NCI-H1930 (cell line): ENCODE measurements at places on chromosomes 12 and 14.

GRCh38 chr12:45232146-45232755 is 16.4 kb downstream of the ANO6 start:
- no peak for DNase-seq

DNA sequence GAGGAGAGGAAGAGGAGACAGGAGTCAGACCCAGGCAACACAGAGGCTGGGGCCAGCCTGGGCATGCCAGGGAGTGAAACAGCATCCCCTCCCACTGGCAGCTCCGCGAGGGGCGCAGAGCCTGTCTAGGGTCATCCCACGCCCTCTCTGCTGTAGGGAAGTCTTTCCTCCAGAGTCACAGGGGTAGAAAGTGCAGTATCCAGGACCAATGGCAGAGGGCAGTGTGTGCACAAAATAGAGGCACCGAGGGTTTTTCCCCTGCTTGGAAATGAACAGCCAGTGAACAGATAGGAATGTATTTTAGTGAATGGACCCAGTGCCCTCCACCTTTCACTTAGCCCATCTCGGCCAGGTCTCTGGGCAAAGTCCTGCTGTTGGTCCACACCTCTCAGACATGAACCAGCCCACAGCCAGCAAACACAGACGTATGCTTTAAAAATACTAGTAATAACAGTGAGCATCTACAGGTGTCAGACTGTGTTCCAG is 9.4 kb upstream of the KRT74 start:
- peak; percentile 17 for DNase-seq

GRCh38 chr14:67623114-67623513 is 3.4 kb downstream of the ARG2 start:
- no peak for DNase-seq

GRCh38 chr14:99389174-99389826 is 91.4 kb downstream of the SETD3 start:
- DNase-seq, result no peak

DNA sequence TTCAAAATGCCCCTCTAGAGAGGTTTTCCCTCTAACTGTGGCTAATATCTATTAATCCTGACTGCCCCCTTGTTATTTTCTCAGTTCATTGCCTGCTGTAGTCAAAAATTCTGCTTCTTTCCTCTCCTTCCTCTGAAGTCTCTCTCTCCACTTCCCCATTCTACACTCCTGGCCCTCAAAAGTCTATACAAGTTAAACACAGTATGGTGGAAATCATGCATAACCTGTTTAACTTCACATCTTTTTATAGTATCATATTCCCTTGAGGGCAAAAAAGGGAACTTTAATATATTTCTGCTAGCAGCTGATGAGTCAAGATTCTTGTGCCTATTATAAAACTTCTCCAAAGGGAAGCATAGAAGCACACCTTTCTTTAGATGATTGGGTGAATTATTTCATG is 16.7 kb downstream of the GRIP1 start:
- DNase-seq, result no peak

- no peak for DNase-seq
These were observed 61.0 kb upstream of the PTHLH start for GRCh38 chr12:28033538-28033915.

DNA sequence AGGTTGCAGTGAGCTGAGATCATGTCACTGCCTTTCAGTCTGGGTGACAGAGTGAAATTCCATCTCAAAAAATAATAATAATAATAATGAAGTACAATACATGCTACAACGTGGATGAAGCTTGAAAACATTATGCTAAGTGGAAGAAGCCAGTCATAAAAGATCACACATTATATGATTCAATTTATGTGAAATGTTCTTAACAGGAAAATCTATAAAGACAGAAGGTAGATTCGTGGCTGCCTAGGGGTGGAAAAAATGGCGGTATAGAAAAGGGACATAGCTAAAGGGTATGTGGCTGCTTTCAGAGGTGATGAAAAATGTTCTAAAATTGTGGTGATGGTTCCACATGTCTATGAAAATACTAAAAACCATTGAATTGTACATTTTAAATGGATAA is 41.0 kb upstream of the AMIGO2 start:
- DNase-seq, result no peak

- peak; percentile 69 for DNase-seq
These were observed 178.1 kb upstream of the ALG10B start for GRCh38 chr12:38138225-38139221.

DNA sequence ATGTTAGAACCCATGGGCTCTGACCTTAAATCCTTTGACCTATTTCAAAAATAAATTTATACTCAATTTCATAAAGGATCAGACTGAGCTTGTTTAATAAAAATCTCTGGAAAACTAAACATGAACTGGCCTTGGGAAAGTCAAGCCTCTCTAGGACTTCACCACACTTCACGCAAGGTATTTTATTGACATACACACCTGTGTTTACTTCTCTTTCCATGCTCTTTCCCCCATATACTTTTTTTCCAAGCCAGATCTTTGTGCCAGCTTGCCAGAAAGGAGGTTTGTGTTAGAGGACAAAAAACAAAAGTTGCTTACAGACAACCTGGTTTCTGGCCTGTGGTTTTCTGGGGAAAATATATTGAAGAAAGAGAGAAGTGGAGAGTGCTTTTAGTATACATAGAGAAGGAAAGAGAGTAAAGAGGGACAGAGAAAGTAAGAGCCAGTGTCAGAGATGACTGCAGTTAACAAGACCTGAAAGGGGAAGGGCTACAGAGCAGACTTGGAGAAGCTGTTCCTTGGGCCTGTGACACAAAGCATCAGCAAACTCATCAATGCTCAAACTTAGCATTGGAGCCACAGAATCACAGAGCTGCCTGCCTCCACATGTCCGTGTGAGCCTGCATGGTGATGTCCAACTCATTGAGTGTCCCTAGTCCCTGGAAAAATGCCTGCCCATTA is 77.3 kb upstream of the TMTC2 start:
- no peak for DNase-seq

DNA sequence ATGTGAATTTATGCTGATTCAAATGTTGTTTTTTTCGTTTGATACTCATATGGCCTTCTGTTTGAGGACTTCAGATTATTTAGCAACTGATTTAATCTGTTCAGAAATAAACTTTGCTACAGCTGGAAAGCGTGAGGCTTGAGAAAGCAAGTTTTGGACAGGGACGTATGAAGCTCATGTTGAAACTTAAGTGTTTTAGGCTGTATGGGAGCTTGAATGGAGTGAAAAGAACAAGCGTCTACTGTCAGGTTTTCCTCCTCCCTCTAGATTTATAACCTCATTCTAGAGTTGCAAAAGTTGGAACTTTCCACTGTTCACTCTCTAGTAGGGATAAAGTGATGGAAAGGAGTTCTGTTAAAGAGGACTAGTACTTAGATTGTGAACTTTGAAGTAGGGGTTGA is 1.0 kb downstream of the PRPF39 start:
- no peak for DNase-seq

DNA sequence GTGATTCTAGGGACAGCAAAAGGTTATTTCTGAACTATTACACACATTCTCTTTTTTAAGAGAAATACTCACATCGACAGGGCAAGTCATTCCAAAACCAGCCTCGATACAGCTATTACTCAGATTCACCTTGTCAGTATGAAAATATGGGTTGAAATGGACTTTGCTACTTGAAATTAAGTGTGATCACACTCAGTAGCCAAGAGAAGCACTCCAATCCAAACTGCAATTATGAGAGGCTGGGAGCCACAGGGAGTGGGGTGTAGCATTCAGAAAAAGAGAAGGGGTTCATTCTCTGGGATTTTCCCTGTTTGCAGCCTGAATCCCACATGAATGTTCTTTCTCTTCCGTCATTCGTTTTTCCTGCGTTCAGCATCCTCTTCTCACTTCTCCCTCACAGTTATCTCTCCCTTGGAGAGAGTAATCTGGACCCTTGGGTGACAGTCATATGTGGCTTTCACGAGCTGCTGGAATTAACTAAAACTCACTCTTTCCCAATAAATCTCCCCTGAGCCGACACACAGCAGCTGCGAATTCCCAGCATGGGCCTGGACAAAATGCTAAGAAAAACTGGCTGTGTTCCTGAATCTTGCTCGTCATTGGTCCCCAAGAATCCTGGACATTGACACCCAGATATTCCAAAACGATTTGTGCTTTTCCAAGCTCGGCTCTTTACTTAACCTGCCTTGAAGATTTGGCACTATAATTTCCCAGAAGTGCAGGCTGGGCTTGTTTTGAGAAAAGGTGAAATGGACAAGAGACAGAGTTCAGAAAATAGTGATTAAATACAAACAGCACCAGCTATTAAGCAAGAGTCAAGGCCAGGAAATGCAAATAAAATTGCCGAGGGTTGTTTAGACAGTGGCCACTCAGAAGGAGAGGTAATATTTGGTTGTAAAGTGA is 199.5 kb upstream of the PLEKHG7 start:
- no peak for DNase-seq

DNA sequence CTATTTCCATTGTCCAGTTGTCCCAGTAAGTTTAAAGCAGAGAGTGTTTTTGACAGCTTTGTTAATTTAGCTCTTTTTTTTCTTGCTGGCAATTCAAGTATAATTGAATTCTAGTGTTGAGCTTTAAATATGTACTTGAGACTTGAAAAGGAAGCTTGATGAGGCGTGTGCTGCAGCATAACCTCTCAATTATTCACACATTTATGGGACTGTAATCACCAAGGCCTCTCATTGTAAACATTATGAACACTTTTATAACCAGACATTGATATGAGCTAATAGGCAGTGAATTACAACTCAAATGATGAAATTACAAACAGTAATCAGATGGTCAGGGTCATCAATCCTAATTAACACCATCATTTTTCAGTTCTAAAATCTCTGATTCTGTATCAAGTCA is 378.0 kb upstream of the DDHD1 start:
- no peak for DNase-seq

DNA sequence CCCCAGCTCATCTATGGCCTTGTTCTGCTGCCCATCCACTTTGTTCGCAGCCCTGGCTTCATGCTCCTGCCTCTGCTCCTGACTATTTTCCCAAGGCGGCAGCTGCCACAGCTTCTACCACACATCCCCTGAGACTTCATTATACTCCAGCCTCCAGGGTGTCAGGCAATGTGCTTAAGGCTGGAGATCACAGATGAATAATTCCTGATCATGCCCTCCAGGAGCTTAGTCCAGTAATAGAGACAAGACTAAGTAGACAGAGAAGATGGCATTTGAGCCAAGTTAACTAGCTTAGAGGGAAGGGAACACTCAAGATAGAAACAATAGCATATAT is 7.1 kb downstream of the TAPBPL start:
- no peak for DNase-seq

GRCh38 chr12:13444076-13444475 is 247.6 kb downstream of the EMP1 start:
- DNase-seq, result no peak

- DNase-seq, result no peak
These were observed 28.3 kb downstream of the NID2 start for GRCh38 chr14:52040598-52040997.

DNA sequence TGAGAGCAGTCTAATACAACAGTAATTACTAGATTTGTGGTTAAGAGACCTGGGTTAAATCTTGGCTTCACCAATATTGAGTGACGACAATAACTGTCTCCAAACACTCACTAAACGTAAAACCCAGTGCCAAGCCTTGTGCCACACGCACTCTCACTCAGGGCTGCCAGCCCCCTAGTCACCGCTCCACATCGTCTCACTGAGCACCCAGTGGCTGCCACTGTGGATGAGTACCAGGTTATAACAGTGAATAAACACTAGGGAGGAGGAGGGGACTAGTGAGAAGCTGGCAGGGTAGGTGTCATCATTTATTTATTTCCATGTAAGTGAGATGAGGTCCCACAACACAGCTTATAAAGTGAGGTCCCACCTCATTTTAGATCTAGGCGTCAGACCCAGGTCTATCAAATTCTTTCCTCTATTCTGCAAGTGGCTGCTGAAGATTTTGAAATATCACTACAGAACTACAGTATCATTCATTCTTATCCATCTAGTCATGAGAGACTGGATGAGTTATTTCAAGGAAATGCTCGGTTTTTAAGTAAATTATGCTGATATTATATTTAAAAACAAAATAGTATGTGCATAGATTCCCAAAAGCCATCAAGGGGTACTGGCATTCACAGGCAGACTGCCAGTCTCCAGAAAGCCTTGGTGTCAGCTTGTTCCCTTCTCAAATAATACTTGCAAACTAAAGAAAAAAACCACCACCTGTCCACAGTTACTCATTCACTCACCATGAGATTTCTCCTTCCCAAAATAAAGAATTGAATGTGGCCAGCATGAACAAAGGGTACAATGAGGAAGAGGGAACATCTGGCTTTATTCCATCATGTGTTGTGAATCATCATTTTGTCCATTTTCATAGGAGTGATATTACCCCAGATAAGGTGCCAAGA is 84.0 kb downstream of the PTPN21 start:
- no peak for DNase-seq

DNA sequence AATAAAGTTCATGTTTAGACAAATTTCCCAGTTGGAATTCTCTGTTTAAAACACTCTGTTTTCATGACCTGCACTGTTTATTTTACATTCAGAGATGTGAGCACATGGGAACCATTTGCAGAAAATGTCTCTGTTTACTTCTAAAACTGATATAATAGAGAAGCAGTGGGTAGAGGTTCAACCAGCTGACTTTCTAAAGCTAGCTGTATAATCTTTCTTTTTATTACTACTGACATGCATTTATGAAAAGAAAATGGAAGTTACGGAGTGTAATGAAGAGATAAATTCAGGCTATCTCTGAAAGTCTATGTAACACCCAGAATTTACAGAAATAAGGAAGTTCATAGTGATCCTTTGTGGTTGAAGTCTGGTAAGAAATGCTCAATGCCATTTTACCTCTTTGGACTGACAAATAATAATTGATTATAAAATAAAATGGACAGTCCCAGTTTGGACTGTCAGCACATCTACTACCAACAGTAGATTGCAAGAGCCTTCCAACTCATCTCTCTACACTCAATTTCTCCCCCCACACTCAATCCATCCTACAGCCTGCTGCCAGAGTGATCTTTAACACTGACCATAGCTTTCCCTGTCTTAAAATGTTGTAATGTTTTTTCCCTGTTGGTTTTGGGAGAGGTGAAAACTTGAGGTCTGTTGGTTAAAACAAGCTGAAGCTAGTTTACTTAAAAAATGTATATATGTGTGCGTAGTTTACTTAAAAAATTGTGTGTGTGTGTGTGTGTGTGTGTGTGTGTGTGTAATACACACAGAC is 137.4 kb downstream of the AEBP2 start:
- no peak for DNase-seq

- no peak for DNase-seq
These were observed 14.3 kb downstream of the CAMKK2 start for GRCh38 chr12:121282072-121282742.

- DNase-seq, result no peak
These were observed 3.2 kb upstream of the TDG start for GRCh38 chr12:103962493-103962892.

GRCh38 chr12:19546611-19547162 is 107.4 kb downstream of the AEBP2 start:
- DNase-seq, result no peak

DNA sequence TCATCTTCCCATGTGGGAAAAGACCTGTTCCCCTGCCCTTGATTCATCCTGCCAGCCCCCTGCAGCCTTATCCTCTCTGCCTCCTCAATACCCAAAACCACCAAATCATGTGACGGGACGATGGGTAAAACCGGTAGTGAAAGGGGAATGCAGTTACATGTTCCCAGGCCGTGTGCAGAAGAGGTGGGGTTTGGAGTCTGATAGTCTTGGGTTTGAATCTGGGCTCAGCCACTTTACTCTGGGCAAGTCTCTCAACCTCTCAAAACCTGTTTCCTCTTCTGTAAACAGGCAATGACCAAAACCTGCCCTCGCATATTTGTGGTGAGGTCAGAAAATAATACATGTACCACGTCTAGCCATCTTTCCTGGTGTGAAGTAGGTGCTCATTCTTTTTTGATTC is 123.0 kb downstream of the PLXNC1 start:
- no peak for DNase-seq

- no peak for DNase-seq
These were observed 200.2 kb downstream of the ANO6 start for GRCh38 chr12:45416126-45416525.
